ENCODE measurements at places on chromosomes 1 and 21.

GRCh38 chr1:63624911-63625310 lies 31.7 kb downstream of the PGM1 start:
- no peak for DNase-seq

DNA sequence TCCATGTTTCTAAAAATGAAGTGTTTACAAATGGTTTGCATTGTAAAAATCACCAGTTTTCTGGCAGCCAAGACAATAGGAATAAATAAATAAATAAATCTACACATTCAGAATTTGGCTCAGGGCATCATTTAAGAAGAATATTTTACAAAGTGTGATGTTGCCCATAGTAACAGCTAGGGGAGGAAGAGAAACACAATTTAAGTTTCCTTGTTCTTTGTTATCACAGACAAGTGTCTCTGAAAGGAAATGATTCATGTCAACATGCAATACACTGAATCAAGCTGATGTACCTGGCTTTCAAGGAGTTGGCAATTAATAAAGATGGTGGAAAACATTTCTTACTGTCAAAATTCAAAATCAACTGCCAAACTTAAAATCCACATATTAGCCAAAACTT lies 74.7 kb downstream of the LHX8 start:
- no peak for DNase-seq

DNA sequence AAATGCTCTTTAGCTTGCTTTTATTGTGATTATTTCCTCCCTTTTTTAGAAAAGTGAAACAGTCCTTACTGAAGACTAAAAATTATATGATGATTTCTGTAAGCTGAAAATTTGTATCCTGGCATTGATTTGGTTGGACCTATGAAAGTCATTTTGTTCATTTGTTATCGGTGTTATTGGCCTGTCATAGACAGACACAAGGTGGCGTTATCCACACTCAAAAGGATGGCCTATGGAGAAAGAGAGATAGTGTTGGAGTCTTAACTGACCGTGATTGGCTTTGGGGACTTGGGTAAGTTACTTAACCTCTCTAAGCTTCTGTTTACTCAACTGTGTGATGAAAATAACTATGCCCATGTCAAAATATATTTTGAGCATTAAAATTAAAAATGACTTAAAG lies 203.6 kb upstream of the CHODL start:
- DNase-seq = no peak

DNA sequence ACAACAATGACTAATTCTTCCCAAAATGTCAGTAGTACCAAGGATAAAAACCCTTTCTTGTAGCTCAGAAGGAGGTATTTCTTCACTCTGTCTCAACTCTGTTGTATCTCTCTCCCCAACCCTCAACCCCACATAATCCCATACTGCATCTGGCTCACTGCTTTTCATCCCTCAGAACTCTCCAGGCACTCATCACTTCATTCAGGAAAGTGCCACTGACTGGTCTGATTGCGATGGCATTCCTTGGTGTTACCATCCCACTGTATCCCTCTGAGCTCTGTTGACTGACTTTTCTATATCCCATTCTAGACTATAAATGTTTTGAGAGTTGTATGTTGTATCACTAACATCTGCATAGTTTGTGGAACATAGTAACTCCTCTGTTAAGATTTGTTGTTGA lies 483.5 kb upstream of the ADGRL2 start:
- DNase-seq = no peak

GRCh38 chr1:183913567-183913993 lies 108.7 kb downstream of the RGL1 start:
- DNase-seq = no peak

DNA sequence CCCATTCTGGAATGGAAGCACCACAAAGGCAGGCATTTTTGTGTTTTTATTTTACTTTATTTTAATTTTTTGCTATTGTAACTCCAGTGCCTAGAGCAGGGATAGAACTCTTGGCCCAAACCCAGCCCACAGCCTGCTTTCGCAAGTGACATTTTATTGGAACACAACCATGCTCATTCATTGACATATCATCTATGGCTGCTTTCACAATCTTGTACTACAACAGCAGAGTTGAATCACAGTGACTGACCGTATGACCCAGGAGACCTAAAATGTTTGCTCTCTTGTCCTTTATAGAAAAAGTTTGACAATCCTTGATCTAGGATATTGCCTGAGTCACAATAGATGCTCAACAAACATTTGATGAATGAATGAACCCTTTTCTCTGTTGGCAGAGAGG lies 83.9 kb upstream of the ATP1A1 start:
- no peak for DNase-seq

- DNase-seq = no peak
Measured at GRCh38 chr1:117112047-117112717, 9.4 kb downstream of the TRIM45 start.

- DNase-seq = no peak
Measured at GRCh38 chr1:173082913-173083312, 32.2 kb upstream of the TNFSF18 start.

DNA sequence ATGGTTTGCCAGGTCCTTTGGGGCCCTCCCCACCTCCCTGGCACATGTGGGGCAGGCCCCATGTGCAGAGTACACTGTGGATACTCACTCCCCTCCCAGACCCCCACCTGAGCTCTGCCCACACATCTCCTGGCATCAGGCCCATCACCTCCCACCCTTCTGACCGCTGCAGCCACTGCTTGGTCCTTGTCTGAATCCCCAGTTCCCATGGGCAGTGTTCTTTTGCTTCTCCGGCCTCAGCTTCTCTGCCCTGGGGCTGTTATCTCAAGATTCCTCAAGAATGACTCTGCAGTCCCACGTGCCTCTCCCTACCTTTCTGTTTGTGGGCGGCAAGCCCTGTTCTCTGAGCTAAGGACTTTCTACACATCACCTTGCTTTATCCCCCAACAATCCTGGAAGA lies 187.7 kb upstream of the EDN2 start:
- no peak for DNase-seq

DNA sequence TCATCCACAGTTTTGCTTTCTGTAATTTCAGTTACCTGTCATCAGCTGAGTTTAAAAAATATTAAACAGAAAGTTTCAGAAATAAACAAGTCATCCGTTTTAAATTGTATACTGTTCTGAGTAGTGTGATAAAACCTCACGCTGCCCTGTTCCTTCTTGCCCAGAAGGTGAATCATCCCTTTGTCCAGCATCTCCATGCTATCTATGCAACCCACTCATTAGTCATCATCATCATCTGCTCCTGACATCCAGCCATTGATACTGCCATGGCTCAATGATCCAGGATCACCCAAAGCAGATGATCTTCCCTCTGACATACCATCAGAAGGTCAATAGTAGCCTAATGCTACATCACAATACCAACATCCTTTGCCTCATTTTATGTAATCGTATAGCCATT lies 198.3 kb downstream of the SLC44A5 start:
- DNase-seq = no peak

- DNase-seq = no peak
Measured at GRCh38 chr1:29202053-29202452, 20.4 kb upstream of the SRSF4 start.

GRCh38 chr1:87219626-87220025 lies 109.1 kb upstream of the LMO4 start:
- no peak for DNase-seq

DNA sequence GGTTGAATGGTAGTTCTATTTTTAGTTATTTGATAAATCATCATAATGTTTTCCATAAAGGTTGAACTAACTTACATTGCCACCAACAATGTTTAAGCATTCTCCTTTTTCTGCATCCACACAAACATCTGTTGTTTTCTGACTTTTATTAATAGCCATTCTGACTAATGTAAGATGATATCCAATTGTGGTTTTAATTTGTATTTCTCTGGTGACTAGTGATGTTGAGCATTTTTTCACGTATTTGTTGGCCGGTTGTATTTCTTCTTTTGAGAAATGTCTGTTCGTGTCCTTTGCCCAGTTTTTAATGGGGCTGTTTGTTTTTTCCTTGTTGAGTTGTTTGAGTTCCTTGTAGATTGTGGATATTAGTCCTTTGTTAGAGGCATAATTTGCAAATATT lies 24.6 kb upstream of the SLC35F3 start:
- DNase-seq = no peak

GRCh38 chr1:188089461-188089860 lies 1260.7 kb downstream of the PLA2G4A start:
- no peak for DNase-seq

DNA sequence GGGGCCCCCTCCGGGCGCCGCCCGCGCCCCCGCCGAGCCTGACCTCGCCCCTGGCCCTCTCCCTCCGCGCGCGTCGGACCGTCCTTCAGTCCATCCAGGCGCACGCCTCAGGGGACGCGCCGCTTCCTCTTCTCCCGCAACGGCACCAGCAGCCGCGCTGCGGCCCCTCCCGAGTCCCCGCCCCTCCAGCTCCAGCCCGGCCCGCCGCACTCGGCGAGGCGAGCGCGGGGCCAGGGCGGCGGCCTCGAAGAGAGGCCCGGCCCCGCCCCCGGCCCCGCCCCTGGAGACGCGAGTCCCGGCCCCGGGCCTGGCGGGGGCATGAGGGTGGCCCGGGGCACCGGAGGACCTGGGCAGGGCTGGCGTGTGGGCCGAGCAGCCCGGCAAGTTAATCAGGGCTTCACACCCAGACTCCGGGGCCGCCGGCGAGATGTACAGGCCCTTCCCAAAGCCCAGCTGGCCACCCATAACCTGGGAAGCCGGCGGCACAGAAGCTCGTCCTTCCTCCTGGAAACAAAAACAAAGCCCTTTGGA lies at the start of gene IGSF3:
Gene IGSF3, minus strand, starts transcription at position 159 of the 531 bp plus-strand sequence. CDS start 1,407 bp downstream, outside the sequence.
- peak; percentile 13 for DNase-seq

GRCh38 chr1:201898240-201898894 lies 9.7 kb downstream of the SHISA4 start:
- DNase-seq = no peak

GRCh38 chr1:21317035-21317689 lies 26.9 kb upstream of the ECE1 start:
- DNase-seq = no peak

DNA sequence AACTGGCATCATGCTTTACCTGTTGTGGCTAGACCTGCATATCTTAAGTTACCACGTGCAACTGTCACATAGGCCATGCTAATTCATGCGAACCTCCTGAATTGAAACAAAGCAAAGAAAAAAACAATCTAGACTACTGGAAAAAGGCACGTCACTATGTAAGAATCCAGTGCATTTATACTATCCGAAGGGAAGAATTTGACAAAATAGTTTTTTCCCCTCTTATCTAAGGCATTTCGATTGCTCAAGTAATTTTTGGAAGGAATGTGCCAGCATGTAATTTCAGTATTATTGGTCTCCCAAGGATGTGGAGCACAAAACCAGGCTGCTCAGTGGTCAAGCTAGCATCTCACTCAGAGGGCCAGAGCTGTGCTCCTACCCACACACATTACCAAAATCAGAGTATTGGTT lies 31.5 kb upstream of the C1orf198 start:
- no peak for DNase-seq

- DNase-seq = no peak
Measured at GRCh38 chr1:12596007-12596821, 21.8 kb downstream of the DHRS3 start.

GRCh38 chr1:222867316-222867715 lies 52.5 kb downstream of the DISP1 start:
- DNase-seq = no peak

DNA sequence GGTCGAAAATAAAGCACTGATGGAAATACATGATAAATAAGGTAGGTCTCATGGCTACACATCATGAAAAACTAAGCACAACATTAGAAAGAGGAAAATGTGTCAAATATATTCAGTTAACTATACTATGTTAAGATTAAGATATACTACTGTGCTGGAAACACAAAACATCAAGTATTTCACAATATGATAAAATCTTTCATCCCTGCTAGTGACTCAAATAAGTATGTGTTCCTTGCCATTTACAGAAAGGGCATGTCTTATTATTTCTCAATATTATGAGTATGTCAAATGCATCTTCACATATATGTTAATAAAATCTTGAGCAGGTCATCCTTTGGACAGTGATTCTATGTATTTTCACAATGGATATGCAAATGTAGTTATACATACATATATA lies 1260.1 kb upstream of the ADGRL2 start:
- DNase-seq = no peak

DNA sequence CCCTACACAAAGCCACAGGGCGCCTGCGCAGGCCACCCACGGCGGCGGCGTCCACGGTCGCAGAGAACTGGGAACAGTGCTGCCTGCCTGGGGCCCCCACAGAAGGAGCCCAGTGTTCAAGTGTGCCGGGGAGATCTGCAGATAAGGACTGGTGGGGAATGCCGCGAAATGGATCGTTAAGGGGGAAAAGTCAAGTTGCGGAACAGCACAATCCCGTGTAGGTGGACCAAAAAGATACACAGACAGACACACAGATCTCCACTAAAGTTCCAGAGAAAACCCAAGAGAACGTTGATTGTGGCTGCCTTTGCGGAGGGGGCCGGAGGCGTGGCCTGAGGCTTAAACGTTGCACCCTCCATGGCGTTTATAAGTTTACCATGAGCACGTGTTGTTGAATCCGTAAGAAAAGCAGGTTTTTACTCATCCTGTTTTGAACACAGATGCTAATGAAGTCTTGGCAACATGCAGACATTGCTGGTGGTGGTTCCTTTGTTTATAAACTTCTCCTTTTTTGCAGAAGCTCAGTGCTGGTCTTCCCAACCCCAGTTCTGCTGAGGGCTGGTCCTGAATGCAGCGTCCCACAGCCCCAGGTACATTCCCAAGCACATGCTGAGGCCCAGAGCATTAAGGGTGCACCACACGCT lies 4.1 kb downstream of the SPATC1L start:
- DNase-seq = no peak
